Right ventricle myocardium inferior (tissue), 1 donor: ENCODE measurements at places on chromosomes 4 and X. TPM values are rescaled to one million over a fixed set of nuclear protein-coding genes. Genes with fewer than 3 reads are reported as not detected.

The SYP gene
- 1.8 TPM for total RNA-seq

- DNase-seq: no peak
Observed at GRCh38 chr4:52903273-52903672, 41.2 kb downstream of the RASL11B start.

GRCh38 chr4:10577018-10577417 is 107.5 kb downstream of the CLNK start:
- no peak for DNase-seq

DNA sequence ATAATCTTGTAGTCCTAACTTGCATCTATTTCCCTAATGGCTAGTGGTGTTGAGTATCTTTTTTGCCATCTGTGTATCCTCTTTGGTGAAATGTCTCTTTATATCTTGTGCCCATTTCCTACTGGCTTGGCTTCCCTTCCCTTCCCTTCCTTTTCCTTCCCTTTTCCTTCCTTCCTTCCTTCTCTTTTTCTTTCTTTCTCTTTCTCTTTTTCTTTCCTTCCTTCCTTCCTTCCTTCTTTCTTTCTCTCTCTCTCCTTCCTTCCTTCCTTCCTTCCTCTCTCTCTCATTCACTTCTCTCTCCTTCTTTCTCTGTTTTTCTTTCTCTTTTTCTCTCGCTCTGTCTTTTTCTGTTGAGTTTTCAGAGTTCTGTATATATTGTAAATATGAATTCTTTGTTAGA is 61.5 kb upstream of the SLC4A4 start:
- DNase-seq: no peak

DNA sequence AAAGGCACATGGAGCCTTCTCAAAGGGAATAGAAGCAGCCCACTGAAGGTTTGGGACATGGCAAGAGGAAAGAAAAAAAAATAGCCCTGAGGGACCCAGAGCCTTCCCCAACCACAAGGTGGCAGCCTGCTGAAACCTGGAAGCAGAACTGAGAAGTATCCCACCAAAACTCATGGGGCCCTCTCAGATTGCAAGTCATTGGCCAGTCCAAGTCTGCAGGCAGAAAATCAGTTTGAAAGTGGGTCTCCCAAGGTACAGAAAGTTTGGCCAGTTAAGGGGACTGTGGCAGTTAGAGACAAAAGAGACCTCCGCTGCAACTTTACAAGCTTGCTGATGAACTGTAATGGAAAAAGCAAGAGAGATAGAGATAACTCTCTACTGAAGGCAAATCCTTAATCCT is 155.8 kb downstream of the ANTXR2 start:
- DNase-seq: no peak

GRCh38 chr4:101187841-101188240 is 159.5 kb downstream of the PPP3CA start:
- DNase-seq: no peak

GRCh38 chr4:139966383-139966782 is 187.6 kb downstream of the MAML3 start:
- DNase-seq: no peak

DNA sequence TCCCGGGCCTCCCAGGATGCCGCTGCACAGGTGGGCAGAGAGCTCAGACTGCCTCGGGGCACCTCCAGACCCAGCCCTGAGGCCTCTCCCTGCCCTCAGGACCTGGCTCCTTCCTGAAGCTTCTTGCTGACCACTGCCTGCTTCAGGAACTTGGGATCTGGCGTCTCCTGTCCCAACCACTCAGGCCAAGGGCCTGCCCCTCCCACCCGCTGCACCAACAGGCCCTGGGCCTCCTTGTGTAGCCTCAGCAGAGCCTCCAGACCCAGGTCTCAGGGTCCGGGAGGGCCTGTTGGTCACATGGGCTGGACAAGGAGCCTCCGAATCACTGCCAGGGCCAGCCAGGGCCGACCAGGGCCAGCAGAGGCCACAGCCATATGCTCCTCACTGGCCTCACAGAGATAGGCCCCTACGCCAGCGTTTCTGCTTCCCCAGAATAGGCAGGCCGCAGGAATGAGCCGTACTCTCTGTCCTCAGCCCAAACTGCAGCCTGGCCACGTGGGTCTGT is 2.8 kb downstream of the MXD4 start:
- DNase-seq: peak; percentile 64

DNA sequence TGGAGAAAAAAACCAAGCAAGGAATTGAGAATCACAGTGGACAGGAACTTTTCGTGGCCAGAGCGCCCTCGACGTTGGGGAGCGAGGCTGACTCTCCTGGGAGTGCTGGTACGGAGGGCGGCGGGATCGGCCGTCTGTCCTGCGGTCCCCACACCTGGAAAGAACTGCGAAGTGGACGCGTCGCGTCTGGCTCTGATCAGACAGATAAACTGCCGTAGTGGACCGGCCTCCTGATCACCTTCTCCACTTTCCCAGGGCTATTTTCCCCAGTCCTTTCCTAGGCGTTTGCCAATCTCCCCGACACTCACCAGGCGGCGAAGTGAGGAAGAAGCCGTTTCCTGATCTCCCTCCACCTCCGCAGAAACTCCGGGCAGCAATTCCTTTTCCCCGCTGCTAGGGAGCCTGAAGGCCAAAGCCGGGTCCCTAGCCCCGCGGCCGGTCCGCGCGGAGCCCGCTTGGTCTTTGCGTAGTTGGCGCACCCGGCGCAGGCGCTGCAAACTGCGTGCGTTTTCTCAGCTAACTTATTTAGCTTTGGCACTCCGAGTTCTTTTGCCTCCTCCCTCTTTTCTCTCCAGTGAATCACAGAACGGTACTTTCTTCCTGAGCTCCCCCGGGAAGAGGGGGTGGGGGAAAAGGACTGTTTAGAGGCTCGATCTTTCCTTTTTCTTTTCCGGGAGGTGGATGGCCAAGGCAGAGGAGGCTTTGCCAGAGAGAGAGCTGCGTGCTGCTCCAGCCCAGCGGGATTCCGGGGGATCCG is at the start of gene ARSJ:
Gene ARSJ (minus strand): TSS at position 500 of the 757 bp plus-strand sequence. CDS start 813 bp downstream, outside the sequence.
- DNase-seq: peak; percentile 75

The MAP3K15 gene
- not detected for total RNA-seq

- DNase-seq: peak; percentile 80
Observed at GRCh38 chr4:173333658-173334084, 487 bp downstream of the HMGB2 start.

The SCOC gene
- total RNA-seq: 75.3 TPM

The F8A1 gene
- 33.1 TPM for total RNA-seq

GRCh38 chr4:40205259-40206198 is 8.7 kb downstream of the RHOH start:
- DNase-seq: no peak

The AWAT2 gene
- not detected for total RNA-seq

The VEGFC gene
- total RNA-seq: 6.0 TPM

- DNase-seq: no peak
Observed at GRCh38 chr4:57494821-57495220, 384.6 kb upstream of the IGFBP7 start.

- DNase-seq: no peak
Observed at GRCh38 chr4:185915271-185915670, 103.3 kb upstream of the SORBS2 start.

- no peak for DNase-seq
Observed at GRCh38 chr4:38132107-38132673, 172.0 kb downstream of the PTTG2 start.

GRCh38 chr4:124803026-124803425 is 90.5 kb upstream of the ANKRD50 start:
- DNase-seq: no peak

The HGFAC gene
- 1.5 TPM for total RNA-seq

DNA sequence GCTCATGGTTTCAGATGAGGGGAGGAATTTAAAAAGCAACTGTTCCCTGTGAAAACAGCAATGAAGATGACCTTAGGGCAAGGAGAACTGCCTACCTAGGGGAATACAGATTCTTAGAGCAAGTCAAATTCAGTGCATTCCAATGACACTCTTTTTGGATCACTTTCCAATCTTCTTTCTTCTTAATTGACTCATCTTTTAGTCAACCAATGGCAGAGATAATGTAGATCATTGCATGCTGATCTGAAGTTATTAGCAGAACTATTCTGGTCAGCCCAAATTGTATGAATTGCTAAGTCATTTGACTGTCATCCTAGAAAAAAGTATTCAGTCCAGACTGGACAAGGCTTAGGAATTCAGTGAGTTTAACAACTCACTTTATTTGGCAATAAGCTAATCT is 12.6 kb upstream of the NR3C2 start:
- DNase-seq: no peak

DNA sequence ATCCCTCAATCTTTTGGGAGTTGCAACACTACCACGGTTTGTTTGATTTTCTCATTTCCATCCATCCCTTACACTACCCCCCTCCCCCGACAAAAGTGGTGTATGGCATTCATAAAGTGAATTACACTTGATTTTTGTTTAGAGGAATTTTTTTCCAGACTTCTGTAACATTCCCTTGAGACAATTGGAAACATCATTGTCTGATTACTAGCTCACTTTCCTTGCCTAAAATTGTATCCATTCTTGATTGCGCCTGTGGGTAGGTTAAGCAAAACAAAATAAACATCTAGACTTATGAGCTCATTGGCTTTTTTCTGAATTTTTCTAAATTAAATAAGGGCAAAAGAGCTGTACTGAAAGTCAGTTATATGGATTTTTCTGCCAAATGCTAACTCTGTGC is 3.5 kb downstream of the GPC3 start:
- no peak for DNase-seq

GRCh38 chrX:119981286-119982070 is 37.9 kb upstream of the NKAP start:
- no peak for DNase-seq

- no peak for DNase-seq
Observed at GRCh38 chr4:38067499-38067898, 107.3 kb downstream of the PTTG2 start.

The KLHL5 gene
- total RNA-seq: 15.4 TPM

DNA sequence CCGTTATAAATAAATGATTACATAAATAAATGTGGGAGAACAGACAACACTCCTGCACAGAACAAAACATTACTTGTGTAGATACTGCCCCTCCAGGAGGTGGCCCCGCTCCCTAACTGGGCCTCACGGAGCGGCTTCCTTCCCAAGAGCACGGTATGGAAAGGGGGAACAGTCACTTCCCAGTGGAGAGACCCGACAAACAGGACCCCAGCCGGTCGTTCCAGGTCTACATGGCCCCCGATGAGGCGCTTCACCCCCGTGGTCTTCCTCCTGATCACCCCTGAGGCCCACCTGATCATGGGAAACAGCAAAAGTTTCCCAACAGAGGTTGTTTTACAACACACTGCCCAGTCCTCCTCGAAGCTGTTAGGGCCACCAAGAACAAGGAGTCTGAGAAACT is 6.6 kb upstream of the SLC6A8 start:
- DNase-seq: no peak

GRCh38 chrX:24877288-24877664 is 138.5 kb downstream of the ARX start:
- DNase-seq: no peak

- DNase-seq: no peak
Observed at GRCh38 chr4:177376024-177376423, 66.2 kb downstream of the AGA start.

- DNase-seq: no peak
Observed at GRCh38 chr4:73258436-73258685, 237 bp downstream of the ANKRD17 start.

DNA sequence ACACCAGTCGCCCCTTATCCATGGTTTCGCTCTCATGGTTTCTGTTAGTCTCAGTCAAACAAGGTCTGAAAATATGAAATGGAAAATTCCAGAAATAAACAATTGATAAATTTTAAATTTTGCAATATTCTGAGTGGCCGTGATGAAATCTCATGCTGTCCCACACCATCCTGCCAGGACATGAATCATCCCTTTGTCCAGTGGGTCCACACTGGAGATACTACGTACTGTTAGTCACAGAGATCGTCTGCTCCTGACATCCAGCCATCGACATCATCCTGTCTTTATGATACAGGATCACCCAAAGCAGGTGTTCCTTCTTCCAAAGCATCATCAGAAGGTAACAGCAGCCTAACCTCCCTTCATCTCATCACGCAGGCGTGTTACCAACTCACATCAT is 76.5 kb upstream of the MSX1 start:
- DNase-seq: no peak

GRCh38 chrX:112868586-112868985 is 28.0 kb upstream of the AMOT start:
- DNase-seq: no peak

The EDA gene
- 12.4 TPM for total RNA-seq

The FAM47E gene
- 2.4 TPM for total RNA-seq

DNA sequence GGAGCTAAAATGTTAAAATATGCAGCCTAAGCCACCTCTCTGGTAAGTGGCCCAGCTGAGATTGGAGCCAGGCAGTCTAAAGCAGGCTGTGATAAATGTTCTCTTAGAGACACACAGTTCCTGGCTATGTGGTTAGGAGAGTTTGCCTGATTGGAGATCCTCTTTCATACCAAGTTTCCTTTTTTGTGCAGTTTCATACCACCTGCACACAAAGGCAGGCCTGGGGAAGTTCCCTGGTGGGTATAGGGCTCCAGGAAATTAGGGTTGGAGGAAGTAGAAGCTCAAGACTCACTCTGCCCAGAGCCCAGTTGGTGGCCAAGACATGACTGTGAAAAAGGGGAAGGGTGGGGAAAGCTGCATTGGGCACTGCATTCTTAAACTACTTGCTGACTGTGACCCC is 16.9 kb downstream of the CYBB start:
- DNase-seq: no peak

- peak; percentile 11 for DNase-seq
Observed at GRCh38 chrX:148562846-148563245, 62.4 kb downstream of the AFF2 start.
